ENCODE measurements at places on chromosomes 1 and 21.
A peak's percentile ranks its signal among the peaks of the same experiment; 100 is the strongest.

DNA sequence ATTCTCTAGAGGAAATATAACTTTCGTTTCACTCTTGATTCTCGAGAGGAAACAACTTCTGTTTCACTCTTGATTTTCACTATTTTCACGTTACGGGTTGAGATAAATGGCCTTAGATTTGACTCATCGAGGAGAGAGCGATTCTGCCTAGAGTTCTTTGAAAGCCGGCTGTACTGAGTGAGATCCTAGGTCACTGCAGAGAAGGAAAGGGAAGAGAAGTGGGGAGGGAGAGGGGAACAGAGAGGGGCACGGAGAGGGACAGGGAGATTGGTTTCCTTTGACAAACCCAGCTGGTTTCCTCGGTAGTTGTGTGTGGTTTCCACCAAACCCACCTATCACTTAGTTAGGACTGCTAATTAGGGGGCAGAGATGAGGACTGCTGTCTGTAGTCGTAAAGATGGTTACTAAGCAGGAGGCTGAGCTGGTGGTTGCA, 21.6 kb upstream of the GPR137B start:
- no peak for DNase-seq

DNA sequence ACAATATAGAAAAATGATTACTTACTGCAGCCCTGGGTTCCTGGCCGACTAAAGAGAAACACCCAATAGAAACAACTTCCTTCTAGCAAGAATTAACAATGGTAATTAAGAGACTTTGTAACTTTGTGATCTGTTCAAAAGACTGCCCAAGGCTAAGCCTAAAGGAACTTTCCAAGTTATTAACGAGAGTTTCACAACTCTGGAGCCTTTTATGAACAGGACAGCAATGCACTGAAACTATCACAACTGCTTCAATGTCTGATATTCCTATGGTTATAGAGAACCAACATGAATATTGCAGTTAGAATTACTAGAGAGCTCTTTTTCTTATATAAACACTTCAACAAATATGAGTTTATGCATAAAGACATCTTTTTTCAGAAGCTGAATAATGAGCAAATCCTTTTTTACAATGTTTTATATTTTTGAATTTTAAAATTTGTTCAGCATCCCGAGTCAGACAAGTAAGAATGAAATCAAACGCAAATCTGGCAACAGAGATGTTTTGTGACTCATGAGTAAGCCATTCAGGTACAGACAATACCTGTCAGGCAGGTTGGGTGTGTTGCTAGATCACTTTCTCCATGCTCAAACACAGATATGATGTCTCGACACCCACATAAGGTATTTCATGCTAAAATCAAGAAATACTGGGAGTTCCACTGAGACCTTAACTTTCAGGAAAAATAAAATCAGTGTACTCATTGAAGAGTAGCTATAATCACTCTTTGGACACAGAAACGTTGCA, 22.2 kb upstream of the KCNJ15 start:
- DNase-seq = no peak

- no peak for DNase-seq
Measured at GRCh38 chr1:39086865-39087409, 60.8 kb downstream of the NDUFS5 start.

DNA sequence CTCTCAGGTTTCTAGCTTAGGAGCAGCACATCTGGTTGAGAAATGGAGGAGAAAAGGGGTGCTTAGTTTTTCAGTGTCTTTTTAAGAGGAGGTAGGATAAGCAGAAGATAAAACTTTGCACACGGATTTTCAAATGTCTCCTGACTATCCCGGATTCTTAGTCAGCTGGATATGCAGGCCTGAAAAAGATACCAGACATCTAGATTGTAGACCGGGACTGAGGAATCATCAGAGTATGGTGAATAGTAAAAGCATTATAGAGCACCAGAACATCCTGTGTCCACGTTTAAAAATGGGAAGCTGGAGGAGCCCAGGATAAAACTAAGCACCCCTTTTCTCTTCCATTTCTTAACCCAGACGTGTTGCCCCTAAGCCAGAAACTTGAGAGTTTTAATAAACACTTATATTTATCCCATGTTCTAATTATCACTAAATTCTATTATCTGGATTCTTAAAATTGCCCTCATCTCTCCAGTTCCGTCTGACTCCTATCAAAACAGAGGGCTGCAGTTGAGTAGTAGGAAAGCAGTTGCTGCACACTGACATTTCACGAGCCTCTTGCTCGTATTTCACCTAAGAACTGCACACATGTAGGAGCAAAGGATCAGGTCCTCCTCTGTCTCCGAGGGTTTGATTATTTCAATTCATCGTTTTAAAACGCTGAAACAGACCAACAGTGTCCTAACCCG, 609 bp downstream of the PIGK start:
- no peak for DNase-seq

- no peak for DNase-seq
Measured at GRCh38 chr1:72892461-72892860, 610.1 kb upstream of the NEGR1 start.

- no peak for DNase-seq
Measured at GRCh38 chr1:192475970-192476369, 99.6 kb upstream of the RGS1 start.

GRCh38 chr1:174314433-174314832, 133.3 kb upstream of the GPR52 start:
- DNase-seq = no peak

- no peak for DNase-seq
Measured at GRCh38 chr1:156461781-156462647, 38.6 kb downstream of the MEF2D start.

DNA sequence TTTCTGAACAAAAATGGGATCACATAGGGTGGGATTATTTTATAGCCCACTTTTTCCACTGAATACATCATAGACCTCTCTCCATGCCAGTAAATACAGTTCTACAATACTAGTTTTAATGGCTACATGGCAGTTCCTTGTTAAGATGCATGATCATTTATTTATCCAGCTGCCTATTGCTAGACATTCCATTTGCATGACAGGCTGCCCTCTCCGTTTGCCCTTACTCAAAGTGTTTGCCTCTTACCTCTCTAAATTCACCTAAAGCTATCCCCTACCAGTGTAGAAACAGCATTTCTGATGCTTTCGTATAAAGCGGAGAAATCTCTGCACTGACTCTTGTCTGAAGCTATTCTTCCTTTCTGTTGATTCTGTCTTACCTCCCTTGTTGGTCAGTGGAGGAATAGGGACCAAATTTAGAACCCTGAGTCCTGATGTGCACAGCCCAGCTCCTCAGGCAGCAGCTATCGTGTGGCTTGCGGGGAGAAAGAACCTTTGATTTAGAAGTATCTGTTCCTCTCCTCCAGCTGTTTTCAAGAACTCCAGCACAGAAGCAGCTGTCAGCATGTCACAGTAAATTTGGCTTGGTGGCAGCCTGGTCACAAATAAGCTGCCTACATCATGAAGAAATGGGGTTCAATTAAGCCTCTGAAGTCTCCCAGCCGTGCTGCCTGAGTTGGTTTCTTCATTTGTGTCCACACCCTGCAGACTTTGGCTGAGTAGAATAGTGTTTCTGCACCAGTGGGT, 337.3 kb downstream of the PRDM2 start:
- DNase-seq = no peak

GRCh38 chr1:243432136-243432535, 176.3 kb downstream of the SDCCAG8 start:
- DNase-seq = no peak

DNA sequence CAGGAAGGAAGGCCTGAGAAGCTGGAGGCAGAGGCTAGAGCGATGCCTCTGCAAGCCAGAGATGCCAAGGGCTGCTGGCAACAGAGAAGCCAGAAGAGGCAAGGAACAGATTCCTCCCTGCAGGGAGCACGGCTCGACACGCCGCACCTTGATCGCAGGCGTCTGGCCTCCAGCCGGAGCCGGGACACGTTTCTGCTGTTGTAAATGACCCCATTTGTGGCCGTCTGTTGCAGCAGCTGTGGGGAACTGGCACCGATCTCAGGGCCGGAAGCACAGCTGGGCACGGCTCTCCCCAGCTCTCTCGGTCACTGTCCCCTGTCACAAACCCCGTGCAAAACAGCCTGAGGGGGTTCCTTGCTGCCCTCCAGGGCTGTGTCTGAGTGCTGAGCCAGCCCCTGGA, 59.6 kb downstream of the SIK1 start:
- DNase-seq = no peak

GRCh38 chr21:14864211-14865021, 200.4 kb downstream of the NRIP1 start:
- peak; percentile 23 for DNase-seq

- no peak for DNase-seq
Measured at GRCh38 chr1:57603696-57604095, 179.8 kb upstream of the DAB1 start.

DNA sequence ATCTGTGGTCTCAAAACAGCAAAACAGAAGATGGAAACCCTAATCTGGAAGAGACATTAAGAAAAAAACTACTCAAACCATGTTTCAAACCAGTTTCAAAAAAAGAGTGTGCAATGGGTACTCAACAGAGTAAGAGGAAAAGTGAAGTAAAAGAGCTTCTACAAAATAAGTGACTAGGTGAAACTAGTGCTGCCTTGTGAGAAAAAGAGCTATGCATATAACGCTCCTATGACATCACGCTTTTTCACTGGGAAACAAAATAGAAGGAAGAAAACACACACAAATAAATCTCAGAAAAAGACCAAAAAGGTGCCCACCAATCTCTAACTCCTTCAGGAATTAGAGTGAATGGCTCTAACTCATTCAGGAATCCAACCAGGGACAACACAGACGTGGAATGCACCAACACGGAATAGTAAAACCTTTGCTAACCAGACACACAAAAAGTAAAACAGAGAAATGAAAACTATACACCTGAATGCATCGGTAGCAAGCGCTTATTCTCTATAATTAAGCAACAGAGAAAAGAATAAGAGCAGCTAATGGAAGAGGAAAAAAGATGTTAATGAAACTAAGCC, 1.3 kb downstream of the FOXJ3 start:
- no peak for DNase-seq

GRCh38 chr1:179187043-179187442, 42.4 kb downstream of the ABL2 start:
- DNase-seq = no peak

DNA sequence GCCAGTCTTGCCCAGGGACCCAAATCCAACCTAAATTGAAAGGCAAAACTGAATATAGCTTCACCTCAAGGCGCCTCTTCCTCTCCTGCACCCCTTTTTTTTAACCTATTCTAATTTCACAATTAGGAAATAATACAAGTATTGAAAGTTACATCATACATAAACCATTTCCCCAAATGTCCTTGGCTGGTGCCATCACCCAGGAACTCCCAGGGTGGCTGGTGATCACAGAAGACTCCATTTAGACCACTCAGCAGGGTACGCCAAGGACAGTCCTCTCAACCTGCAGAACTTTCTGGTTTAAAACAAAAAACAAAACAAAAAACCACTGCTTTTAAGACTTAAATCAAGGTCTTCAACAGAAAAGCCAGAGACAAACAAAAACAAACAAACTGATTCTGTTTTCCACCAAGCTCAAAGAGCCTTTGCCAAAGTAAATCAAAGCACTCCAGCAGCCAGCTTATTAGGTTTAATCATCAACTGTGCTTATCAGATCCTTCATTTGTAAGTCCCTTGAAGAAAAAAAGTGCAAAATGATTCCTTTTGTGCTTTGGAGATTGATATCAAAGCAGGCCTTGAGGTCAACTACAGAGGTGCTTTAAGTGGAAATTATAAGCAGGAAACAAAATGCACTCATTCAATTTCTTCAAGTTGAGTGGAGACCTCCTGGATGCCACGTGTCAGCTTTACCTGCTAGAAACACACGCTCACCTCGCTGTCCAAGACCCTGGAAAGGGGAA, 113.0 kb downstream of the ETS2 start:
- DNase-seq = no peak

Measured in CD4-positive, alpha-beta T cell treated with Interleukin-6 for 4 hours (primary cell).